ENCODE measurements at places on chromosomes 4 and X. TPM values are rescaled to one million over a fixed set of nuclear protein-coding genes. Genes with fewer than 3 reads are reported as not detected.

Gene SPATA4
- not detected for total RNA-seq

- DNase-seq: no peak
Measured at GRCh38 chr4:100609810-100610209, 92.0 kb upstream of the EMCN start.

GRCh38 chr4:147157860-147158701 is 212.4 kb upstream of the TTC29 start:
- DNase-seq: no peak

DNA sequence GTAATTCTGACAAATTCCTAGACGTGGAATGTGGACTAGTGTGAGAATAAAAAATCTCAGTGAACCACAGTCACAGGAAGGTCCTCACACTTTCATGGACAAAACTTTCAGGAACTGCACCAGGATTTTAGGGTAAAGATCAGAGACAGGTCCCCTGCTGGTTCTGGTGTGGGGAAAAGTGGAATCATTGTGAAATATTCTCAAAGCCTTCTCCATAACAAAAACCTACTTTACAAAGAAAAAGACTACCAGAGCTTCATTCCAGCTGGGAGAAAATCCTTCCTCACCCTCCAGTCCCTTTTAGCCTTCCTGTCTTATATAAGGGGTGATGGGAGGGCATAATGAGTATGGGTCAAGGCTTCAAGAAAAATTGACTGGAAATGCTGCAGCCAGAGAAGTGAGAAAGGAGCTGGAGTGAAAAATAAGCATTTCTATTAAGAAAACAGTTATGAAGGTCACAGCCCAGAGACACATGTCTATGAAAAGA is 325.8 kb downstream of the ARAP2 start:
- no peak for DNase-seq

DNA sequence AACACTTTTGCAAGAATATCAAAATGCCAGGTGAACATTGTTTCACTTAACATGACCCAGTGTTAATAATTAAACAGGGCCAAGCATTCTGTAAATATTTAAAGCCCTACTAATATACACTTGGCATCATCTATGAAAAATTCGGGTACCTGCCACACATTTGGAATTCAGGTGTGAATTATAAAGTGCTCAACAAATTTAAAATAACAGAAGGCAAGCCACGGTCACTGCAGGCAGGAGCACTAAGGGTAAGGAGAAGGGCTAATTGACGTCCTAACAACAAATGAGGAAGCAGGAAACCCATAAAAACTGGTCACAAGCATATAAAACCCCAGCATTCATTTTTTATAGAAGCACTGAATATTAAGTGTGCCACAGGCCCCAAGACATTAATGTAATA is 43.8 kb upstream of the CPEB2 start:
- no peak for DNase-seq

GRCh38 chrX:132444936-132445335 is 43.9 kb downstream of the MBNL3 start:
- no peak for DNase-seq

Gene TASL
- total RNA-seq: 9.0 TPM

- no peak for DNase-seq
Measured at GRCh38 chr4:153205757-153206156, 1.5 kb downstream of the TRIM2 start.

GRCh38 chr4:95531141-95531540 is 17.6 kb downstream of the UNC5C start:
- DNase-seq: no peak

Gene MND1
- total RNA-seq: 33.6 TPM

Gene EDA
- total RNA-seq: 0.79 TPM

DNA sequence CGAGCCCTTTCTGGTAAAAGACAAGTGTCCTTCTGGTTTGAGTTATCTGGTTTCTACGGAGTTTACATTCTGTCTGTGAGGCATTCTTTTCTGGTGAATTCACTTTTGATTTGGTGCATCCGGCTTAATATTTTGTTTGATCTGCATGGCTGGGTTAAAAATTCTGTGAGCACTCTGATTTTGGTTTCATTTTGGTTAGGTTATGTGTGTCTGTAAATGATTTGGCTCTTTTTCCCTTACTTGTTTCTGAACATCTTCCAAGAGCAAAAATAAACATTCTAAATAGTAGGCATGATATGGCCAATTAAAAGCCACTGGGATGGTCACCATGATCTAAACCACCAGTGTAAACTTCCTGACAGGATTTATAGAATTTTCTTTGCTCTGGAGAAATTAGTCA is 85.7 kb upstream of the PTPN13 start:
- DNase-seq: no peak

DNA sequence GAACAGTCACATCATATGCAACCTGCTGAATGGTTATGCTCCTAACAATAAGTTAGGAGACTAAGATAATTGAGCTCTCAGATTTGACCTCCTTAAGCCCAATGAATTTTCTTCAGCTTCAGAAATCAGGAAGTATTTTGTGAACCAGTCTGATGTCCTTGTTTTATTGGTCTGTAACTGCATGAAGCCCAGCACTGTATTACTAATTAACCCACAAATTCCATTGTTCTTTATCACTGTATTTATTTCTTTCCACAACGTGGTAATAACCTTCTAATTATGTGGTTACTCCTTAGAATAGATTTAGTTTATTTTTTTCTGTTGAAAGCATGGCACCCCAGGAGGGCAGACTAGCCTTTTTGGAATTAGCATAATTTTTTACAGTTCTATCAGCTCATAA is 3.9 kb upstream of the MFAP3L start:
- no peak for DNase-seq

DNA sequence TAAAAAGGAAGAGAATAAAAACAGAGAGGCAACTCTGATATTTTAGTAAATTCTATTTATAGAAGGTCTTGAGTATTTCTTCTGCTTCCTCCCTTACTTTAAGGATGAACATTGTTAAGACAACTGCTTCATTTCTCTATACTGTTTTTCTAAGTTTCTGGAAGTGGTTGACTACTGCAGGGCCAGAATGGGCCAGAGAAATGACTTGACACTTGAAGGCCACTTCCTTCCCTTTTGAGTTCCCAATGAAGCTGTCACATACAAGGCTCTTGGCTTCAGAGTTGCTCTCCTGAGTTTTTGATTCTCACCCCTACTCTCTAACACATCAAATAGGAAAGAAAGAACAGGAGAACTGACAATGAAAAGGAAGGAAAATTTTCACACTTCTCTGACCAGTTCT is 37.6 kb downstream of the PKD2 start:
- no peak for DNase-seq

DNA sequence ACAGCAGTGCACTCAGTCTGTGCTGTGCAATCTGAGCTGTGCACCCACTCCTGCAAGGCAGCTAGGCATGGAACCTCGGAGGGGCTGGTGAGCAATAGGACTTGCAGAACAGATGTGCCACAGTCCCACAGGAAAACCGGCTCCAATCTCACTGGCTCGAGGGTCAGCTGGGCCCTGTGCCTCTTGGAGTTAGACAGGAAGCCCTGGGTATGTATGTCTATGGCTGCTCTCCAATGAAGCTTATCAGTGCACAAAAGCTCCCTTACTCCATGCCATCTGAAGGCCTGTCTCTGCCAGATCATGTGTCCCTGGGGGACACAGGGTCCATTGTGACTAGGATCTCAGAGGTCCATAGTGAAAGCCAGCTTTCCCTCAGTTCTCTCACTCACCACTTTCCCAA is 335.8 kb downstream of the SH3BGRL start:
- DNase-seq: no peak

DNA sequence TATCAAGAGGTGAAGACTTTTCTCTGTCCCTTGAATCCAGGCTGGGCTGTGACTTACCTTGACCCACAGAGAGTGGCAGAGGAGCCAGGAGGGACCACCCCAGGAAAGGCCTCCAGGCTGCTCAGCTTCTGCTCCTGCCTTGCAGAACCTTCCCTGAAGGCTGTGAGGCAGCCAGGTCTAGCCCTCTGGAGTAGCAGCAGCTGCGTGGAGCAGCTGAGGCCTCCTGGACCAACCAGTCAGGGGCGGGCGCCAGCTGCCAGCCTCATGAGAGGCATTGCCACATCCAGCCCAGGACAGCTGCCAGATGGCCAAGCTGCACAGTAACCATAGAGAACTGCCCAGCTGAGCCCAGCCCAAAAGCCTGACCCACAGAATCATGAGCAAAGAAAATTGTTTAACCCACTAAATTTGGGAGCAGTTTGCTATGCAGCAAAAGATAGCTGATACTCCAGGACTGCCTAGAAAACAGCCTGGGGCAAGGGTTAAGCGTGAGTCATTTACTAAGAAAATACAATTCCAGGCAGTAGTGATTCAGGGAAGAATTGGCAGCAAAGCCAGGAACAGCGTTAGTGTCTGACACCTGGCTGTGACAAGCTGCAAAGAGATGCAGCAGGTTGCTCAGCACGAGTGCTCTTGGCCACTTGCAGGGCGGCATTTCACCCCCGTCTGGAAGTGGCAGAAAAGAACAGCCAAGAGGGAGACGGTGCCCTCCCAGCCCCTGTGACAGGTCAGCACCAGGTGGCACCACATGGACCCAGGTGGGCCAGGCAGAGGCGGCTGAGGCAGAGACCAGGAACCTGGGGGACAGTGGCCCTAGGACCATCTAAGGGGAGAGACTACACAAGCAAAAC is 14.7 kb upstream of the PDE6B start:
- DNase-seq: no peak

DNA sequence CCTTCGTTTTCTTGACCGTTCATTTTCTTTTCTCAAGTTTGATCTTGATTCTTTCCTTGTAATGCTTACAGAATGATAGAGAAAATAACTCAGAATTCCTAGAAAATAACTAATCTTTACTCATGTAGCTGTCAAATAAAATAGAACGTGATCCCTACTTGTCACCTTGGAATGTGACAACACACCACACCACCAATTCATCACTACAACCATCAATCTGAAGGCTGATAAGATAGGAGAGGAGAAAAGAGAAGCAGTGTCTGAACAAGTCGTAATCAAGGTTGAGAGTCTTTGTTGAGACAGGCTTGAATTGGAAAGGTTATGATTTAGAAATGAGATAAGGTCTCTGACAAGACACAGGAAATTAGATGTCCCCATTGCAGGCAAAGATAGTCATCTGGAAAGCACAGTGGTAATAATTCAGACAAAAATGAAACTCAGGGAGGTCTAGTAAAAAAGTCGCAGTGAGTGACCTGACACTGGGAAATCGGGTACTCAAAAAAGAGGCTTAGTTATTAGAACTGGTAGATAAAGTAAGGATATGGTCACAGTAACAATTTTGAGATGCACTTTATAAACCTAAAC is 456.2 kb downstream of the FAT4 start:
- DNase-seq: no peak

DNA sequence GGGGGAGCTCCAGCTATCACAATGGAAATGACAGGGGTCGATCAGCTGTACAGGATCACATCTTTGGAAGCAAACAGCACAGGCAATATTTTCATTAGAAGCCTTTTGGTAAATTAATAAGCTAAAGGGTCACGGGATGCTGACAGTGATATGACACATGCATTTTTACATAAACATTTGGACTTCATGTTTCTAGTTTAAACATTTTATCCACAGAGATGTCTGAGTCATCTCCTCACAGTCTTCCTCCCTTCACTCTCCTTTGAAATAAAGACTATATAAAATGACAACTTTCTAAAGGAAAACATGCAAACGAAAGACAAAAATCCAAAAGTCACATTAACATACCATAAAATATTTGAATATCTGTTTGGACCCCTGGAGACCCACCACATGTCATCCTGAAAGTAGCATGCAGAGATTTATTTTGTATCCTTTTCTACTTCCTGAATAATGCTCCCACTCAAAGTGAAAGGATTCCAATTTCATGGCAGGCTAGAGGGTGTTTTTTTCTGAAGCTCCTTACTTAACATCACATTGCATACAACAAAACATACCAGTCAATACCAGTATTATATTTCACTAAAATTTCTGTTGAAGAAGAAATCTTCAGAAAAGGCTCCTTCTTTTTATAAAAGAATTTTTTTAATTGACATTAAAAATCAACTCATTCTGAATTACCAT is 200.1 kb upstream of the PPARGC1A start:
- DNase-seq: no peak

Gene C4orf36
- not detected for total RNA-seq

- DNase-seq: no peak
Measured at GRCh38 chr4:110900213-110900769, 277.4 kb upstream of the PITX2 start.

DNA sequence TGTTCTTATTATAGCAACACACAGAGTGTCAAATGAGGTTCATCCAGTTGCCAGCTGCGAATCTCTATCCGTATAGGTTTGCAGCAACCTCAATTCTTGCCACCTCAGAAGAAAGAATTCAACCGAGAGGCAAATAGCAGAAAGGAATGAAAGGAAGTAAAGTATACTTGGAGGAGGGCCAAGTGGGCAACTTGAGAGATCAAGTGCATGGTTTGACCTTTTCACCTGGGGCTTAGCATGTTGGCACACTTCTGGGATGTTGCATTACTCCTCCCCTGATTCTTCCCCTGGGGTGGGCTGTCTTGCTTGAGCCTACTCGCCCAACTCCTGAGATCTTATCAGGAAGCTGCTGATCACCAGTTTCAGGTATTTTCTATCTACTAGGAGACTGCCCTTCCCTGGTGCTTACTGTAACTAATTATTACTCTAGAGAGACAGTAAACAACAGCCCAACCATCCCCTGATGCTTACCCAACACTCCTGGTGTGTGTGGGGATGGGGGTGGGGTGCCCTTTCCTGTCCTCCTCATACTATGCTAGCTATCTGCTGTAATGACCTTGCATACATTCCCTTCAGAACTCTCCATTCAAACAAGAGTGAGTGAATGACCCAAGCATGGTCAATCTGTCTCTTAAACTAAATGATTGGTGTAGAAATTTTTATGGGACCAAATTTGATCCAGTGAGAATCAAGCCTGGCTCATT is 7.3 kb upstream of the TMEM33 start:
- no peak for DNase-seq

GRCh38 chr4:8176547-8177399 is 18.2 kb upstream of the ABLIM2 start:
- peak; percentile 53 for DNase-seq

GRCh38 chr4:18756671-18757070 is 735.1 kb upstream of the LCORL start:
- no peak for DNase-seq

Gene HSFX3
- total RNA-seq: not detected

Gene HMX1
- total RNA-seq: not detected

DNA sequence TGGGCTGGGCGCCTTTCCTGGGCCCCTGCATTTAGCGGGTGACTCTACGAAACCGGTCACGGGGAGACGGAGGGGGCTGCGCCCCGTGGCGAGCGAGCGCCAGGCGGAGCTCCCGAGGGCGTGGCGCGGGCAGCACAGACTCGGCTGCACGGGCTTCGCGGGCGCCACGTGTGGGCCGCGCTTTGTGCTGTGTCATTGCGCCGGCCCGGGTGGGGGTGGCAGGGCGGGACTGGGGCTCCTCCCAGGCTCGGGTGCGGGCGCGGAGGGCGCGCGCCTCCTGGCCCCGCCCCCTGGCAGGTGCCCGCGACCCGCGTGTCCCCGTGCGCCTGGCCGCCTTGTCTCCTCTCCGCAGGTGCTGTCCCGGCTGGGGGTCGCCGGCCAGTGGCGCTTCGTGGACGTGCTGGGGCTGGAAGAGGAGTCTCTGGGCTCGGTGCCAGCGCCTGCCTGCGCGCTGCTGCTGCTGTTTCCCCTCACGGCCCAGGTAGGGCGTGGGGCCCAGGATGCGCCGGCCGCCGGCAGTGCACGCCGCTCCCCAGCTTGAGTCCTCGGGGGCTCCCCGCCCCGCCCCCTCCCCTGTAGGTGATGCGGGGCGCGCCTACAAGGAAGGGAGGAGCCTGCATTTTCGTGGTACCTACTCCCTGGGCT is 651 bp downstream of the UCHL1 start:
- no peak for DNase-seq

GRCh38 chr4:105075045-105075444 is 71.6 kb upstream of the TET2 start:
- no peak for DNase-seq
